ENCODE measurements at places on chromosomes 1 and 21.

- no peak for DNase-seq
Measured at GRCh38 chr1:43481491-43481890, 27.8 kb upstream of the HYI start.

DNA sequence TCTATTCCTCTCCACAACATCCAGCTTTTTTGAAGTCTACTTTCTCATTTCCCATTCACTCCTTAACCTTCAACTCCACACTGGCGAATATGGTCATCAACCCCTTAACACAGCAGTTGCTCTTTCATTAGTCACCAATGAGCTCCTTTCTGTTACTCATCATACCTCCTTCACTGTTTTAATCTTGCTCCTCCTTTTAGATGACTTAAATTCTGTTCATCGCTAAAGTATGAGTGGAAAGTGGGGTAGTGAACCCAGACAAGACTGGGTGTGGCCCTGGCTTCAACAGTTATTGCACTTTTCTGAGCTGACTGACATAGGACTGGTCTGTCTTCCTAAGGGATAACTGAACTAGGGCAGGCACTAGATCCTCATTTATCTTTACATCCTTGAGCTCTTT is 51.3 kb downstream of the AKT3 start:
- DNase-seq = peak; percentile 21

DNA sequence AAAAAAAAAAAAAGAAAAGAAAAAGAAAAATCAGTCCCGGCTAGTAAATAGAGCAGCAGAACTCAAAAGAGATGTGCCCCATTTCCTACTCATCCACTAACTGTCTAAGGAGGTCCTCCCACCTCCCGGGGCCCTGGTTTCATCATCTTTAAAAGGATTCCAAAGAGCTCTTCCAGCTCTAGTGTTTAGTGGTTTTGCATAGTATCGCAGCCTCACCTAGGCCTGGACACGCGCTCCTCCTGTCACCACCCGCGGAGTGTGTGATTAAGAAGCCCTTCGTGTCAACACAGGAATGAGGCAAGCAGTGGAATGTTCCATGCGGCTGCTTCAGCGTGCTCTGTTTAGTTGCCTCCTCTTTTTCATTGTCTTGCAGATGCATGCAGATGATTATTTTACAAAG is 49.0 kb downstream of the LBR start:
- no peak for DNase-seq

DNA sequence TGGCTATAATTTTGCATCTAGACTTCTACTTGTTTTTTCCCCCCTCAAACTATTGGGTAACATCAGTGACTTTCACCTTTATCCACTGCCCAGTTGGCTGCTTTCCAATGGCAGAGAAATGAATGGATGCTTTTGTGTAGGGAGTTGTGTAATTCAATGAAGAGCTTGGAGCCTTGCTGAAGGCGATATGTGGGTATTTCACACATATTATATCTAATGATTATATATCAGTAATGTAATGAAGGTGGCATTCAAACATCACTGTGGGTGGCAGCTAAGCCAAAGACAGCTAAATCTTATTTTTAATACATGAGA is 81.2 kb downstream of the TGFB2 start:
- no peak for DNase-seq

- no peak for DNase-seq
Measured at GRCh38 chr21:33799378-33800090, 116.1 kb downstream of the ATP5PO start.

DNA sequence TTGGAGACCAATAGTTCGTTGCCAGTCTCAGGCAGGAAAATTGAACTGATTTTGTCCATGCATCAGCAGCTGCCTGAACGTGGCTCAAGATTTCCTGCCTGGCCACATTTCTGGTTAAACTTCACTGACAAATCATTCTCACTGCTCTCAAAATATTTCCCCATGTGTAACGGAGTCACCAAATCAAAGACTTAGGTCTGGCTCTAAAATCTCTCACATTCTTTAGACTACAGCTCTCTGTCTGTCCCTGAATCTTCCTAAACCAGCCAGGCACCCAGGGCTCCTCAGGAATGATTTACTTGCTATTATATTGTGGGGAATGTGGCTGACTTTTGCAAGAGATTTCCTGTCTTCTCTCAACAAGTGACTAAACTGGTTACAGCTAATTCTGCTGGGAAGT is 49.2 kb upstream of the GJA8 start:
- no peak for DNase-seq

- DNase-seq = no peak
Measured at GRCh38 chr1:1892763-1893120, 1.9 kb upstream of the GNB1 start.

GRCh38 chr1:169108863-169109560 is 2.5 kb downstream of the ATP1B1 start:
- DNase-seq = peak; percentile 68

GRCh38 chr1:233962878-233963277 is 58.4 kb downstream of the SLC35F3 start:
- DNase-seq = no peak

DNA sequence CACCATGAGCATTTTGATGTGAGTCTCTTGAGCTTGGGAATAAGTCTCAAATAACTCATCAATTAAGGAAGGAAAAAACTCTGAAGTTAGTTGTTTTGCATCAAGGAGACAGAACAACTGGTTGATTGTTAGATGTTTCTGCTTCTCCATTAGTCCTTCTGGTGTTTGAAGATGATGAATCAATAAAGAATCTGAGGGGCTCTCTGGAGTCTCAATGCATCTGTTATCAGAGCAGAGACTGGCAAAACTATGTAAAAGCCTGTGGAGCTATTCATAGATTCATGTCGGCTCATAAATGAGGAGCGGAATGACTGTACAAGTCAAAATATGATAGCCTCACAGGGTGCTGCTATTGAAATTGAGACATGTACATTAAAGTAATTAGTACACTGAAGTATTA is 73.3 kb upstream of the ZC3H11B start:
- DNase-seq = no peak

DNA sequence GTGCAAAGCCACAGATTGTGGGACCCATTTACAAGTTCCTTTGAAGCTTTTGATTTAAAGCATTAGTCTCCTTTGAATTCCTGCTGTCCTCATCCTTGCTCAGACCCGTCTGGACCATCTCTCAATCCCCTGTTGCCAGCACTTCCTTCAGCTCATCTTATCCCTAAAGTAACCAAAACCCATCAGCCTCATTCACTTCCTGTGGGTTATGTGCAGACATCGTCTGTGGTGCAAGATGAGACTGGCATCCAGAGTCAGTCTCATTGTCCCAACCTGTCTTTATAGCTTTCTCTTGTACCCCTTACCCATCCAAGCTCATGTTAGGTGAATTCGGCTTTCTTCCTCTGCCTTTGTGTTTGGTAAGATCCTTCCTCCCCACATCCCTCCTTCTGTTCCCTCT is 29.3 kb downstream of the ATP1A1 start:
- no peak for DNase-seq

DNA sequence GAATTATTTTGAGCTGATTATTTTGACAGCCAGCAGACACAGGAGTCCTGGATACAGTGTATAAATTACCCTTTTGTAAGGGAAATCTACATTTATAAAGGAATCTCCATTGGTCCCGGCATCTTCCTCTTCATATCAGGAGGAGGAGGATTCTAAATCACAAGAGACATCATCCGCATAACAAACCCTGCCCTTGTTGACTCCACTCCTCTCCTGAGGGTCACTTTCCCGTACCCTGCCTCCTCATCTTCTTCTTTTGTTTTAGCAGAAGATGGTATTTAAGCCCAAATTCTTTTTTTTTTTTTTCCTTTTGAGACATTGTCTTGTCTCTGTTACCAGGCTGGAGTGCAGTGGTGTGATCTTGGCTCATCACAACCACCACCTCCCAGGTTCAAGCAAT is 14.6 kb upstream of the PKNOX1 start:
- no peak for DNase-seq

DNA sequence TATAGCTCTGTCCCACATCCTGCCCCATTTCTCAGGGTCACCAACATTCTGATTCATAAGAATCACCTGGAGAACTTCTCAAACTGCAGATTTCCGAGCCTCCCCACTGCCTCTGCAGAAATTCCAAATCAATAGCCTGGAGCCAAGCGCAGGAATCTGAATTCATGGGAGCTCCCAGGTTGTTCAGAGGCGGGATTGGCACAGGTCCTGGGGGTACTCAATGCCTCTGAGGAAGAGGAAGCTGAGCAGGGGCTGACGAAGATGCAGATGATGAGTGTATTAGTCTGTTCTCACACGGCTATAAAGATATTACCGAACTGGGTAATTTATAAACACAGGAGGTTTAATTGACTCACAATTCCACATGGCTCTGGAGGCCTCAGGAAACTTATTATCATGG is 455.5 kb downstream of the MATN1 start:
- DNase-seq = no peak

DNA sequence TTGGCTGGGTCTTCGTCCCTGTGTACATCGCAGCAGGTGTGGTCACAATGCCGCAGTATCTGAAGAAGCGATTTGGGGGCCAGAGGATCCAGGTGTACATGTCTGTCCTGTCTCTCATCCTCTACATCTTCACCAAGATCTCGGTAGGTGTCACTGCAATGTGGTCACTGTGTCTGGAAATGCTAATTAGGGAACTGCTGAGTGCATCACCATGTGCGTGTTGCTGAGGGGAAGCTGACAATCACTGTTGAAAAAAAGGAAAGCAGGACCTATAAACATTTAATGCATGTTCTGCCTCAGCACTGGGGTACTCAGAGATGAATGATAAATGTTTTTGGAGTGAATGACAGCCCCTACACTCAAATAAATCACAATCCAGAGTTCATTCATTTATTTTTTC is 6.8 kb downstream of the SLC5A9 start:
- DNase-seq = peak; percentile 33

GRCh38 chr21:41559658-41560631 is 52.0 kb upstream of the TMPRSS2 start:
- peak; percentile 4 for DNase-seq

DNA sequence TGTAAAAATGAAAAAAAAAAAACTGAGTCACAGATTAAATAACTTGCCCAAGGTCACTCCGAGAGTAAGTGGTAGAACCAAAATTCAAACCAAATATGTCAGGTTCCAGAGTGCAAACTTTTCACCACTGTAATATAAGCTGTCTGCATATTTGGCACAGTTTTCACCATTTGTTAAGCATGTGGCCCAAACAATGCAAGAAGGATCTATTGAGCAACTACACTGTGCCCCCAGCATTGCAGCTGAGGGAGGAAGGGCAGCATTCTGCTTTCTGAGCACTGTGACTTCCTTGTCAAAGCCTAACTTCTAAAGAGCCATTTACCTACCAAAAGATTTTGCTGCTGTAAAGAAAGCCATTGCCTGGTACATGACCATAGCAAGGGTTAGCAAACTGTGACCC is 133.4 kb downstream of the SYT2 start:
- DNase-seq = no peak

DNA sequence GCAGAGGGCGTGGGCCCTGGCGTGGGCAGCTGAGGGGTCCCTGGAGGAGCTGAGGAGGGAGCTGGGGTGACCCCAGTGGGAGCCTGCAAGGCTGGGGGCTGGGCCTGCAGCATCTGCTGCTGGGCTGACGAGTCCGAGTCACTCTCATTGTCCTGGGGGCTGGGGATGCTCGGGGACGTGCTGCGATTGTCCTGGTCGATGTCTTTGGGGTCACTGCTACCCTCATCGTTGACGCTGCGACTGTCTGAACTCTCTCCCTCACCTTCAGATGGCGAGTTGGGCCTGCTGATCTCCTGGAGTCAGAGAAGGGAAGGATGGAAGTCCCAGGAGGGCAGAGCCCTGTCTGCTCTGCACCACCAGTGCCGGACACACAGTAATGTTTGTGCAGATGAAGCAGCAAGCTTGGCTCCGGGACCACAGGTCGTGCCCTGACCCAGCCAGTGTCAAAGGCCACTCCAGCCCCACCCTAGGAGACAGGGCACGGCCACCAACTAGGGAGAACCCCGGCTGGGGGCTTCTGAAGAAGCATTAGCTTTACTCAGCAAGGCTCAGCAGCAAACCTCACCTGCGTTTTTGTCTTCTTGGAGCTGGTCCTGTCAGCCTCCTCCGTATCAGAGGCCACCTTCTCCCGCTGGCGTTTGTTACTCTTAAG is 43.4 kb downstream of the SLC45A1 start:
- no peak for DNase-seq

- DNase-seq = no peak
Measured at GRCh38 chr1:217953922-217954321, 322.8 kb downstream of the SPATA17 start.

DNA sequence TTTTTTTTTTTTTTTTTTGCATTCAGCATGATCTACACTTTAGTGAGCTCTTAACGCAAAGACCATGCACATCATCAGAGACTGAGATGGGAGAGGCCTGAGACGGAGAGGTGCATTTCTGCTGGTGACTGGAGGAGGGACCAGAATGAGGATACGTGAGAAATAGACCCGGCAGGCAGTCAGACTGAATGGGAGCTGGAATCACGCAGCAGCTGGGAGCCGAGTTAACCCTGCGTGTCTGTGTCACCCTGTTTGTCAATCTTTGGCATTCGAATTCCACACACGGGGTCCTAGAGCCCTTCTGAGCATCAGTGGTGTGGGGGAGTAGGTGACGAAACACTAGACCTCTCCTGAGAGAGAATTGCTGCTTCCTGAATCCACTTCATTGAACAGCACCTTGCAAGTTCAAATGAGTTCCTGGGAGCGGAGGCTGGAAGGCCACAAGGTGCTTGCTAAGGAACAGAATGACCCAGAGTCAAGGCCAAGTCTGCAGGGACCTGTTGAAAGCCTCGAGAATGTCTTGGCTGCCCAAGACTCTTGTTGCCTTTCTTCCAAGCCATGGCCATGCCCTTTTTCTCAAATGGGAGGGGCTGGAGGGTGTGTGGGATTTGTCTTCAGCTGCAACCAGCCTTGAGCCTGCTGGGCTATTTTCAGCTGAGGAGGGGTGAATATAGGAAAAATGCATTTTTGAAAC is 123.3 kb downstream of the CNIH3 start:
- DNase-seq = no peak

GRCh38 chr1:99660496-99660895 is 14.6 kb downstream of the PALMD start:
- DNase-seq = no peak

DNA sequence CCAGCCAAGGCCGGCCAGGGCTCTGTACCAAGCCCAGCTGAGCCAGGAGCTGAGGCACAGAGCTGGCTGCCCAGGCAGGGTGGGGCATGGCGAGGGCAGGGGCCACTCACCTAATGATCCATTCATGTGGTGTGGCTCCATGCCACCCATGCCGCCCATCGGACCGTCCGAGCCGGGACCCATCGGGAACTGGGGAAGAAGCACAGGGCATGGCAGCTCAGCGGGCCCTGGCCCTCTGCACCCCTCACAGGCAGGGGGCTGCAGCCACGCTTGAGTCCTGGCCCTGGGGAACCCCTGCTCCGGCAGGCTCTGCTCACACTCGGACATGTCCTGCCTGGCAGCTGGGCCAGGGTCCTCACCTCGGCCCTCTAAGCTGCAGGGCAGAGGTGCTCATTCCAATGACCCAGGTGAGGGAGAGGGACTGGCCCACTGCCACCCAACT is 28.7 kb downstream of the MRPL37 start:
- no peak for DNase-seq

- DNase-seq = no peak
Measured at GRCh38 chr1:55463814-55464475, 248.8 kb upstream of the USP24 start.

- no peak for DNase-seq
Measured at GRCh38 chr1:61426885-61427284, 298.1 kb downstream of the TM2D1 start.
